T-helper 17 cell (primary cell): ENCODE measurements at places on chromosomes 6 and 20.

- DNase-seq = no peak
These were observed 51.9 kb upstream of the MARCKS start for GRCh38 chr6:113805173-113805790.

DNA sequence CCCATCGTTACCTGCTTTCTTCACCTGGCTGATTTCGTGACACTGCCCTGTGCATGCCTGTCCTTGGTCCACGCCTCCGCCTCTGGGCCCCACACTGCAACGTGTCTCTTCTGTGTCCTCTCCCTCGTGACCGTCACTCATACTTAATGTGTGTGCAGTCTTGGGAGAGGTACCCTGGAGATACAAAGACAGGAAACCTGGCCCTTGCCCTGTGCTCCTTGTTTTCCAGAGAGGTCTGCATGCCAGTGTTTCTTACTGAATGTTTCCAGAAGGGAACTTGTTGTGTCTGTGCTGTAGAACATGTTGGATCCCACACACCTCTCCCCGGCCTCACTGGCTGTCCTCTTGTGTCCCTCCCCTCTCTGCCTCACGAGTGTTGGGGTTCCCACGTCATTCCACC is 45.8 kb downstream of the SNX9 start:
- DNase-seq = no peak

GRCh38 chr6:45663251-45664221 is 285.8 kb upstream of the SUPT3H start:
- DNase-seq = no peak

GRCh38 chr20:62693524-62693922 is 15.1 kb upstream of the NTSR1 start:
- DNase-seq = no peak

DNA sequence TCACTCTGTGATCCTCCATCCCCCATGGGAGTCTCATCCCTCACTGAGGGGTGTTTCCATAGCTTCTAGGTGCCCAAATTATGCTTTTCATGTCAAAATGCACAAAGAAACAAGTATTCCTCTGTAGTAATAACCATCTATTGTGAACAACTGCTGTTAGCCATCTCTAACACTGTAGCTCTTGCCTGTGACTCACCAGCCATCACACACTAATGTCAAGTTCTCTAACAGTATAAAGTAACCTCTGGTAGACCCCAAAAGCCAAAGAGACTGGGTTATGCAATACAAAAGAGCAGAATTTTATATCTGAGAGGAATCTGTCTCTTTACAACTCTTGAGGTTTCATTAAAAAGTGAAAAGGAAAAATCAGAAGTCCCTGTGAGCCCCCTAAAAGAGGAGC is 25.4 kb upstream of the IYD start:
- DNase-seq = no peak

GRCh38 chr20:48310305-48310704 is 517.5 kb downstream of the PREX1 start:
- no peak for DNase-seq

DNA sequence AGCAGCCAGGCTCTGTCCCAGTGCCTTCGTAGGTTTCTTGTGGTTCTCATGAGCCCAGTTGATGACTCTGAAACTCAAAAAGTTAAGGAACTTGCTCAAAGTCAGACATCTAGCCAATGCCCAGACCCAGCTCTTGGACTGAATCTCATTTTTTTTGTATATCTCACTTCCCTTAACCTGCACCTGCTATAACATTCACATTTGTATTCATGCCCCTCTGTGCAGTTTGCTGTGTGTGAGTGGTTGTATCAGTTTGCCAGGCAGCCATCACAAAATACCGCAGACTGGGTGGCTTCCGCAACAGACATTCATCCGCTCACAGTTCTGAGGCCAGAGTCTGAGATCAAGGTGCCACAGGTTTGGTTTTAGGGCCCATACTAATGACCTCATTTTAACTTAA is 49.9 kb downstream of the IPCEF1 start:
- DNase-seq = no peak

DNA sequence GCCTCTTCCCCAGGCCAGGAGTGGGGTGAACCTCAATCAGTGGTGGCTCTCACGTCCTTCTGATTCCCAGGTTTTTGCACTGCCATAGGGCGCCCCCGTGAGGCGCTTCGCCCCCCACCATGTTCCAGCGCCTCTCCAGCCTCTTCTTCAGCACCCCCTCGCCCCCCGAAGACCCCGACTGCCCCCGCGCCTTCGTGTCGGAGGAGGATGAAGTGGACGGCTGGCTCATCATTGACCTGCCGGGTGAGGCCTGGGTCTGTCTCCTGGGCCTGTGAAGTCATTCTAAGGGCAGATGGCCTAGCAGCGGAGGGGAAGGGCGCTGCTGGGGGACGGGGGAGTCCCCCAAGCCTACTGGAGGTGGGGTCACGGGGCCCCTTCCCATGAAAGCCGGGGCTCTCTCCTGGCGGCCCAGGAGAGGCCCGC is 4.5 kb downstream of the TP53INP2 start:
- DNase-seq = peak; percentile 45

DNA sequence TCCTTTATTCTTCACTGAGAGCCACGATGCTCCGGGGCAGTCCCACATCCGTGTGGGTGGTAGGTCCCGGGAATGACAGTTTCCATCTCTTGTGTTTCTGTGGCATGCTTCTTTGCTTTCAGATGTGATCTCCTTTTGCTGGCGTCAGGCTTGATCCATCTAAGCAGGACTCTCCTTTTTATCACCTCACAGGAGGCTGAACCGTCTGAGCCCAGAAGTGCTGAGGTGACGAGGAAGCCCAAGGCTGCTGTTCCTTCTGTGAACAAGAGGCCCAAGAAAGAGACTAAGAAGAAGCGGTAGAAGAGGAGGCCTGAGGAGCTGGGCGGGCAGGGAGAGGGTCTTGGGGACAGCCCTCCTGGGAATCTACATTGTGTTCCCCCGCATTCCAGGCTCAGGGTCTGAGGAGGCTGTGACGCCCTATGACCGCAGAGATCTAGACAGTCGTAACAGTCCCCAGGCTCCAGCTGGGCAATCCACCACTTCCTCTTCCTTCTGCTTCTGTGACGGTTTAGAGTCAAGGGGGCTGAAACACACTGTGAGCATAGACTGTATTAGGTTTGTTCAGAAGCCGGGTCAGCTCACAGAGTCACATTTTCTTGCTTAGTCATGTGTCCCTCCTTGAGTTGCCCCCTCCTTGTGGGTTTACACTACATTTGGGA is 26.8 kb downstream of the MANBAL start:
- no peak for DNase-seq

DNA sequence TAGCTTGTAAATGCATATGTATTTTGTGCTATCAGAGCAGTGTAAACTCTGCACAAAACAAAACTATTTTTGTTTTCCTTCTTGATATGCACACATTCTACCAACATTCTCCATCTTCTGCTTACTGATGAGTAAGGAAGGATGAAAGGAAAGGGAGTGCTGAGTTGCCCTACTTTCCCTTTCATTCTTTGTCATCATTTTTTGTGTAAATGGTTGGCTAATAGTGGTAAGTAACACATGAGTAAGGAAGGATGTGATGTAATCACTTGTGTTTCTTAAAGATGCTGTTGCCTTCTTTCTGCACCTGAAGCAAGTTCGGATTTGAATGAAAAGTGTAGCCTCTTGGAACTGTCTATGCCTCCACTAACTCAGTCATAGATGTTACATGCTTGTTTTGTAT is 4.6 kb upstream of the REV3L start:
- no peak for DNase-seq

DNA sequence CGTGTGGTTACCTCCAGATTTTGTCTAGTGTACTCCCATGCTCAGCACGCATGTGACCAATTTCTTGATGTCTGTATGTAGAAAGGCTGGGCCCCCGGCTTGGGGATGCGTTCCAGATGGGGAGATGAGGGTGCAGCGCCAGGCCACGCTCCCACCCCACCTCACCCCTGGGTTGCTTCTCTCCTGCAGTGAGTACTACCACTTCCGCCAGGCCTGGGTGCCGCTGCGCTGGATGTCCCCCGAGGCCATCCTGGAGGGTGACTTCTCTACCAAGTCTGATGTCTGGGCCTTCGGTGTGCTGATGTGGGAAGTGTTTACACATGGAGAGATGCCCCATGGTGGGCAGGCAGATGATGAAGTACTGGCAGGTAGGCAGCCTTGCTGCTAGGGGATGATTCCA is 11.5 kb upstream of the SRF start:
- DNase-seq = no peak

DNA sequence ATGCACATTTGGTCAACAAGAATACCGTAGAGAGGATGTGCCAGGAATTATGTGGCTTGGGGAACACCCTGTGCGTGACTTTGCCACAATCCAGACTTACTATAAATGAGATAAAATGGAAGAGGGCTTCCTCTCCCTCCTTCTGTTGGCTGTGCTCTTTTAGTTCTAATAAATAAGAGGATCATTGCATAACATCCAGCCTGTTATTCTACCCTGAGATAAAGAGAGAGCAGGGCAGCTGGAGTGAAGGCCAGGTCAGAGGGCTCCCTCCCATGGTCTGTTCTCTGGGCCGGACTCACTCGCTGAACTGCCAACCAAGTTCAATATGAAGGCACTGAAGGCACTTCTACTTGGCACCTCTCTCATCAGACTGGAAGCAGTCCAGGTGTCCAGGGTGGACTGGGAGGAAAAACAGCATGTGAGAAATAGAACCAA is 91.7 kb downstream of the MTFR2 start:
- no peak for DNase-seq

DNA sequence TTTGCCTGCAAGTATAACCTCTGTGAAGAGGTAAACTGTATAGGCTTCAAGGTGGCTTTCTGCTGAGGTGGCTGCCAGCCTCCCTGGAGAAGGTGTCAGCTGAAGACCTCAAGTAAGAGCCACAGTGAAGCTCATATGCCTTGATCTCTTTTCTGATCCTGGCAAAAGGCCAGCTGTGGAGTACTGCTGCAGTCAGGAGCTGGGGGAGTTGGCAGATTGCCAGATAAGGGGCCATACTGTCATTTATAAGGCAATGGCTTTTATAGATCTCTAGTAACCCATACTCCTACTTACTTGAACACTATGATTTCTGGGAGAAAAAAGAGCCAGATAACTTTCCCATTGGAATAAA is 8.8 kb upstream of the CEP85L start:
- DNase-seq = peak; percentile 13

- DNase-seq = no peak
These were observed 96.3 kb upstream of the MAFB start for GRCh38 chr20:40785346-40785745.

DNA sequence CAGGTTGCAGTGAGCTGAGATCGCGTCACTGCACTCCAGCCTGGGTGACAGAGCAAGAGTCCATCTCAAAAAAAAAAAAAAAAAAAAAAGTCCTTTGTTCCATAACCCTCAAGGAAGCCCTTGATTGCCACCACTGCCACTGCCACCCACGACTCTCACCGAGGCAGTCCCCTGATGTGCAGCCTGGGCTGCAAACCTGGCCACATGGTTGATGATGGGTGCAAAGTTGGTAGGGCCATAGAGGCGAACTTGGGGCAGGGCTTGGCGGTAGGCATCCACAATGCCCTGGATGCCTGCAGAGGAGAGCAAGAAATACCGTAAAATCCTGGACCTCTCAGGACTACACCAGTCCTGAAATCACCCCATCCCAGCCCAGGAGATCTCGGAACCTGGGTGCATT is 11.5 kb downstream of the SPAG4 start:
- DNase-seq = no peak

DNA sequence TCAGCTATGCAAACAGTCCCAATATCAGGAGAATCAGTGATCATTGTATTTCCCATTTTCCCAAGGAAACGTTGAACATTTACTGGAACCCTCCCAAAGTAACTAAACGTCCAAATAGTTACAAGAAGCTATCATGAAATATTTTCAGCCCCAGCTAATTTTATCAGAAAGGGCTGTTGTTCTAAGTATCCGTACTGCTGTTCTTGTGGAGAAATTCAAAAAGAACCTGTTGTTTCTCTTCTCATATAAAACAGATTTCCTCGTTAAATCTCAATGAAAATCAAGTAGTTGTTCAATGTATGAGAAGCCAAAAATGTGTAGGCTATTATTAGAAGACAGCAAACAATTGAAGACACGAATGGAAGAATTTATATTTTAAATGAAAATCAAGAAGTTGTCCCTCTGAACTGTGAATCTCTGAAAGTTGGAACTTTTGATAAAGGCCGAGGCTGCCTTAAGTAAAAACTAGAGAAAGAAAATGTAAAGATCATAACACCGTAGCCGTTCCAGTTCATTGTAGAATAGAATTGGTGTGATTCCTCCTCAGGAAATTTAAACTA is 107.7 kb downstream of the HFE start:
- no peak for DNase-seq

- DNase-seq = no peak
These were observed 425.6 kb downstream of the PLCB1 start for GRCh38 chr20:8557711-8558110.

- no peak for DNase-seq
These were observed 1.5 kb upstream of the ASF1A start for GRCh38 chr6:118892355-118892991.

GRCh38 chr6:136228814-136229213 is 21.3 kb downstream of the MTFR2 start:
- DNase-seq = no peak

DNA sequence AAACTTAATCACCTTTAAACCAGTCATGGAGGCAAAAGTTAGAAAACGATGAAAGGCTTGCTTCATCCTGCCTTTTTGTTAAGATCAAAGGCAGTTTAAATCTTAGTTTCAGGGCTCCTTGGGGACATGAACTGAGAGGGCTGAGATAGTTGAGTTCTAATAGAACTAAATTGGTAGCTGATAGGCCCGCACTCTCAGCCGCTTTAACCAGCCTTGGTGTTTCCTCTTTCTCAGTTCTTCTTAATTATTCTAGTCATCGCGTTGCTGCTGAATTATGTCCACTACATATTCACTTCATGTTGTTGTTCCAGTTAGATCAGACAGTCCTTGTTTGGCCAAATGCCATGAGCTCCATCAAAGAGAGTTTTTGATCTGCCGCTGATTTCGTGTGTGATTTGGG is 72.5 kb downstream of the ANKS1A start:
- no peak for DNase-seq

- DNase-seq = no peak
These were observed 721.2 kb downstream of the MAFB start for GRCh38 chr20:39967806-39968205.

DNA sequence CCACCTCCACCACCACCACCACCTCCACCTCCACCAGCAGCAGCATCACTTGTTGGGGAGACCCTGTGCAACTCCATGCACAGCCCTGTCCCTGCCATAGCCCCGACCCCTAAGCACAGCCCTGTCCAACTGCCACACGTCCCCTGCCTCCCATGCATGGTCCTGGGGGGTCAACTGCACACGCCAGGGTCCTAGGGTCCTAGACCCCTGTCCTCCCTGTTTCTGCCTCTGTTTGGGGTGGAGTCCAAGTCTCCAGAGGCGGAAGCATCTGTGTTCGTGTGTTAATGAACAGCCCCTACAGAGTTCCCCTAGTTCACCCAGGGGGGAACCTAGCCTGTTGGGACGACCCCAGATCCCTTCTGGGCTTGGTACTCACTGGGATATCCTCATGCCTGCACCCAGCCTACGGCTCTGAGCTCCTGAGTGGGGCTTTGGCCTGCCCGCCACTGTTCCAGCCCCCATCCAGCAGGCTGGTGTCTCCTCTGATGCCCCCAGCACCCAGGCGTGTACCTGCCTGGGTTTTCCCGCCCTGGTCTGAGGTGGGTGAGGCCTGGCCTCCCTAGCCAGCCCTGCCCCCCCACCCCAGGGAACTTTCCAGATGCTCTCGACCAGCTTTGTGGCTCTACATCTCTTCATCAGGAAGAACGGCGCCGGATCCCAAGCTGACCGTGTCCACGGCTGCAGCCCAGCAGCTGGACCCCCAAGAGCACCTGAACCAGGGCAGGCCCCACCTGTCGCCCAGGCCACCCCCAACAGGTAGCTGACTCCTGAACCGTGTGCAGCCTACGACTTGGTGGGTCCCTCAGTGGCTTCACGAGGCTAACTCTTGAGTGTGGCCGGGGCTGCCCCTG is 2.5 kb upstream of the TNFRSF6B start:
- no peak for DNase-seq

GRCh38 chr6:53205778-53206177 is 57.1 kb upstream of the GCM1 start:
- no peak for DNase-seq
